Lung microvascular endothelial cell (primary cell): ENCODE measurements at places on chromosomes 7 and 10.

- DNase-seq = peak; percentile 40
Measured at GRCh38 chr7:90412458-90413184, 9.4 kb downstream of the CLDN12 start.

GRCh38 chr7:126305671-126306070 lies 947.1 kb downstream of the GRM8 start:
- no peak for DNase-seq

DNA sequence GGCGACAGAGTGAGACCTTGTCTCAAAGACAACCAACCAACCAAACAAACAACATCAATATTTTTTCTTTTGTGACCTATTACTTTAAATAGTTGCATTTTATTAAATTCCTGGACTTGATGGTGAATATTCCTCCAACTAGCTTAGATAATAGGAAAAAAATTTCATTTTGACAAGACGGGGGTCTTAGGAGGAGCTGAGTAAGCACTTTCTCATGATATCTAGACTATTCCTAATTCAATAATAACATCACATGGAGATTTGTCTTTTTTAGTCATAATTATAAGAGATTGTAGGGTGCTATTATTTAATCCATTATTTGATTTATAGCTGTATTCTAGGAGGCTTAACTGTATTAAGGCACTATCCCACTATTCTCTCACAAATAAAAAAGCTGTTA lies 702.5 kb downstream of the PHTF2 start:
- no peak for DNase-seq

GRCh38 chr7:81447351-81447952 lies 322.4 kb downstream of the HGF start:
- peak; percentile 71 for DNase-seq

DNA sequence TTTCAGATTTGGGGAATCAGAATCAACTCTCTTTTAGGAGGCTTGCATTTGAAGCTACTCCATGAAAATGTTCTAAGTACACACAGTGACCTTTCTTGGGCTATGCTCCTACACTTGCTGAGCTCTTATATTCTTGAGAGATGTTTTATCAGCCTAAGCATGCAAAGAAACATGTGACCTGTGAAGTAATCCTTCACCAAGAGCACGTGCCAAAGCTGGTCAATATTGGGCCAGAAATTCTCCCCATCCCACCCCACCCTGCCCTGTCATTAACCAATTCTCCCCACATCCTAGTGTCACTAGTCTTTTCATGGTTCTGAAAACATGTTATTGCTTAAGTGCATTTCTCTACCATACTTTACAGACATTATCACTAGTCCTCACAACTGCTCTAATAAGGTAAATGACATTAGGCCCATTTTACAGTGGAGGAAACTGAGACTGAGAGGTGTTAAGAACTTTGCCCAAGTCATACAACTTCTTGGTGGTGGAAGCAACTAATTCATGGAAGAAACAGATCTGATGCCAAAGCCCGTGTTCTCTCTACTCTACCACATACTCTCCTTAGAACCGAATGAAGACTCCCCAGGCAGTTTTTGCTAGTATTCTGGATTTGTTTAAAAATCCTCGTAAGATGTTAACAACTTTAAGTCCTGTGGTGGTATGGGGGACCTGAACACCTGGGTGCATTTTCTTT lies 200.6 kb downstream of the PTEN start:
- no peak for DNase-seq

DNA sequence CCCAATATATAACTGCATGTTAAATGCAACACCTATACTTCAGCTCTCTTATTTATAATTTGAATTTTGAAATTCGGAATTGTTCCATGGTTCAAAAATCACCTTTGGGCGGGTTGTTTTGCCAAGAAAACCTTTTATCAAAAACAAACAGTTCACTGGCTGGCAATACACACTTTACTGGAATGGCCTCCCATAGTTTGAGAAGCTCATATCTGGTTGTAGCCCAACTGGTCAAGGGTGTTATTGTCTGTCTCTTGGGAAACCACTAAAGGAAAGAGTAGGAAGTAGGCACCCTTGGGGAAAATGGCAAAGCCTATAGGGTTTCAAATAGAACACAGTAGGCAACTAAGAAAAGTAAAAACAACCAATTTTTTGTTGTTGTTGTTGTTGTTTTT lies 117.9 kb downstream of the HIPK2 start:
- no peak for DNase-seq

- DNase-seq = no peak
Measured at GRCh38 chr7:80950550-80950967, 31.7 kb upstream of the SEMA3C start.

DNA sequence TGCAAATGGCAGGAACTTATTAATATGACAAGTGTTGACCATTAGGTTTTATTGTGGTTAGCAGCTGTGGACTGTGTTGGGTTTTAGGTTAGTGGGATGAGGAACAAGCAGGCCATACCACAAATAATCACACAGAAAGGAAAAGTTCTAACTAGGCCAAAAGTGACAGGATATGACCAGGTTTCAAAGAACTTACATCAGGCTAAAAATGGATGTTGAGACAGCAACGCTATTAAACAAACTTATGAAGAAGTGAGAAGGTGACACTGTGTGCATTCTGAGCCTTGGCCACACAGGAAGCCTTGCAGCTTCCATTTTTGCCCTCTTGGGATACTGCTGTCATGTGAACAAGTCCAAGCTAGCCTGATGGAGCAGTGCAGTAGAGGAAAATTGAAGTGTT lies 568.8 kb downstream of the HTR7 start:
- DNase-seq = peak; percentile 84

DNA sequence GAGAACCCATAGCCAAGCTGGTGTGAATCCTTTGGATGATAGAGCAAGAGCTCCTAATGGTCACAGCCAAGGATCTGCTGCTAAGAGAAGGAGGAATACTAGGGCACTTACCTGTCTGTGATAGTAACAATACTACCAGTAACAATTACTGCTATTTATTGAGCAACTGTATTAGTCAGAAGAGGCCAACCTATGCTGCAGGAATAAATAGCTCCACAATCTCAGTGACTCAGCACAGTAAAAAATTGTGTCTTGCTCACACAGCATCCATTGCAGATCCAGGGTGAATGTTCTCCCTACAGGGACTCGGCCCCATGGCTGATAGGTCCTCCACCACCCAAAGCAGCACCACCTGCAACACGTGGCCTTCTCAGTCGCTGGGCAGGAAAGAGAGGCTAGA lies 257.6 kb upstream of the ZMIZ1 start:
- no peak for DNase-seq

- no peak for DNase-seq
Measured at GRCh38 chr10:131570716-131571307, 259.3 kb upstream of the TCERG1L start.

DNA sequence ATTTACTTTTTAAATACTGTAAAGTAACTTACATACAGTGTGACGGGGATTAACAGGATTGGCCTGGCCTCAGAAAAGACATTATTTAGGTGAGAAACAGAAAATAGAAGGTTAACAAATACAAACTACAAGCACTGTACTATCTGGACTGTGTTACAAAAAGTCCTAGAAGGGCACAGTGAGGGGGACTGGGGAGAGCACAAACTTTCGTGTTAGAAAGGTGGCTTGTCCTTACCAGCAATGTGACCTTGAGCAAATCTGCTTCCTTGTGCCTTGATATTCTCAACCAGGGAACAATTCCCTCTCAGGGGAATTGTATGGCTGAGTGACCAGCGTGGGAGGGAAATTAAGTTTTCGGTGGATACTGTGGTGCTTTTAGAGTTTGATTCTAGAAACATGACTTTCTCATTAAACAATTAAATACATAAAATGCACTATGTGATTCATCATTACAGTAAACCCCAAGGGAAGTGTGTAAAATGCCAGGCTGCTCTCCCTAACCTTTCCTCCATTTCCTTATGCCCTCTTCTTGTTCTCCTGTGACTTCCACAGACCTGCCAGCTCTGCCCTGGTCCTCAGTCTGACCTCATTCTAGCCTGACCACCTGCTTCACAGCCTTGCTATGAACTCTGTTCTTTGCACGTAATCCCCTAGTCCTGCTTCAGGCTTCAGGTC lies 57.7 kb downstream of the OSBPL3 start:
- no peak for DNase-seq

DNA sequence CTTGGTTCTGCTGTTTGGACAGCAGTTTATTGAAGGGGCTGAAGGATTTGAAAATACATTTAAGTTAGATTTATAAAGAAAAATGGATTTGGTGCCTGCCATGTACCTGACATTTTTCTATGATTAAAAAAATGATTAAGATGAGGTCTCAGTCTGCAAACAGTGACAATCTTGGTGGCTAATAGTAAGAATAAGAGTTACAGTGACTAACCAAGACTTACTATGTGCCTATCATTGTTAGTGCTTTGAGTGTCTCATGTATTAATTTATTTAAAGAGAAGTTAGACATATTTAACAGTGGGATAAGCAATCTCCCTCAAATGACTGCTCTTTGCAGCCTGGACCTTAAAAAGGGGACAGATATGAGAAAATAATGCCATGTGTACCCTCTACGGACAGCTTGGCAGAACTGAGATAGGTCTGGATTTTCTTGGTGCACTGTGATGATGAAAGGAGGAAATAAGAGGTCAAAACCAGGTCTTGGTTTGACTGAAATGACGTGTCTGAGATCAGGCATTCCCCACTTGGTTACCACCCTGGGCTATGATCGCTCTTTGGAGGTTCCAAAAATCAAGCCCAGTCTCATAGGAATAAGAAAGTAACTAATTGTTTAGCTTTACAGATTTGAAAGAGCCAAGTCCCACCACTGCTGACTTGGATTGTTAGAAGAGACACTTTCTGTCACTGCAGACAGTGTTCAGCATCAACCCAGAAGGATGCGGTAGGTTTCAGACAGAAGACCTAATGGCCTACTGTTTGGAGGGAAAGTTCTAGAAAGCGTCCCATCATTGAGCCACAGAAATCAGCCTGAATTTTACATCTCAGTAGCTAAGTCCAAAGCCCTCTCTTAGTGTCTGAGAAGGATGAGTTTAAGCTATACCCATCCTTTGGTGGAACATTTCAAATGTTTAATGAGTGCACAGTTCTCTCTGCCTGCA lies 2.1 kb downstream of the CASP7 start:
- no peak for DNase-seq

GRCh38 chr7:157576415-157576814 lies 239.6 kb downstream of the DNAJB6 start:
- DNase-seq = no peak

DNA sequence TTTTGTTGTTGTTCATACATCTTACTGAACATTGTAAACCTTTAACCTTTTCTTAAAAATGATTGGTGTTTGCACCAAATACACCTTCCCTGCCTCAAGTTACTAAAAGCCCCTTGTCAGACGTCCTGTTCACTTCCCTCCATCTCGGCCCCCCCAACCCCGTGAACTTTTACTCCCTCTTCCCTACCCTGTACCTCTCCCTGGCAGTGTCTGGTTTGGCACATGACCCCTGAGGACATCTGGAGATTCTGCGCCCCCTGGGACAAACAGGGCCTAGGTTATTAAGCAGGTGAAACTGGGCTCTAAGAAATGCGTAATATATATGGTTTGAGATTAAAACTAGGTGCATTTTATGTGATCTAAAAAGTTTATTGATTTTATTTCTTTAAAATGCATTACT lies 1.4 kb downstream of the PPP2R2D start:
- DNase-seq = no peak

GRCh38 chr10:1664333-1664964 lies 72.9 kb downstream of the ADARB2 start:
- no peak for DNase-seq

DNA sequence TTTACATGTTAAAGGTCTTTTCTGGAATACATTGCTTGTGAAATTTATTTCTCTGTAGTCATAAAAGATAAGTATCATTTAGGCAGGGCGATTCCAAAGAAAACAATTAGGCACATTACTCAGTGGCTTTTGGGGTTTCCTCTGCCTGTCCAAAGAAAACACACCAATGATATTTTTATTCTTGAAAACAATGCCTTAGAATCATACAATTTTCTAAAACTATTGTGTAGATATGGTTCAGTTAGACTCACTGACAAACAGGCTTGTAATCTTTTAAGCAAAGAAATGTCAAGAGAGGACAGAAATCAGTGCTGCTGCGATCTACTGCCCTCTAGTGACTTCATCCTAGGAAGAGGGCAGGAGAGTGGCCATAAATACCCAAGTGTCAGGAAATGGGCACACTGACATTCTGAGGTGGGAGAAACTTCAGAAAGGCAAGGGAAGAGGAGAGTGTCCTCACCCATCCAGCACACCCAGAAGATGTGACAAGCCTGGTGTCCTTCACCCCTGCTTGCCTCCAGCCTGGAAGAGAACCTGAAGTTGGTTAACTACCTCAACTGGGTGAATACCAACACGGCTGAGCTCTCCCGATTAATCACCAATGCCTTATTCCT lies 120.5 kb downstream of the GALNT11 start:
- DNase-seq = peak; percentile 78

DNA sequence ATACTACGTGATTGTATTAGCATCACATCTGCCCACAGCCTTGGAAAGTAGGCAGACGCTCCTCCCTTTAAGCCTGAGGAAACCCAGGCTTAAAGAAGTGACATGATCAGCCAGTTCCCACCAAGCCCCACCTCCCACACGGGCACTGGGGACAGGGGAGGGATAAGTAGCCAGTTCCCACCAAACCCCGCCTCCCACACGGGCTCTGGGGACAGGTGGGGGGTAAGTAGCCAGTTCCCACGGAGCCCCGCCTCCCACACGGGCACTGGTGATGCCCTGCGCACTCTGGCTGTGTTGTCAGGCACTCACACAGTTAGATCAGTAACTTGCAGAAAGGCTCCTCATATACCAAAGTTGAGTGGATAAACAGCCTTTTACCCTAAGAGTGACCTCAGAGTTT lies 606.8 kb downstream of the PTPRN2 start:
- no peak for DNase-seq
